Stomach (tissue), 19 donors: ENCODE measurements at places on chromosomes 3 and 15. TPM values are rescaled to one million over a fixed set of nuclear protein-coding genes. Genes with fewer than 3 reads are reported as not detected.

GRCh38 chr3:39637807-39638206, 170.3 kb downstream of the MOBP start:
- DNase-seq, result peak; percentile 11

DNA sequence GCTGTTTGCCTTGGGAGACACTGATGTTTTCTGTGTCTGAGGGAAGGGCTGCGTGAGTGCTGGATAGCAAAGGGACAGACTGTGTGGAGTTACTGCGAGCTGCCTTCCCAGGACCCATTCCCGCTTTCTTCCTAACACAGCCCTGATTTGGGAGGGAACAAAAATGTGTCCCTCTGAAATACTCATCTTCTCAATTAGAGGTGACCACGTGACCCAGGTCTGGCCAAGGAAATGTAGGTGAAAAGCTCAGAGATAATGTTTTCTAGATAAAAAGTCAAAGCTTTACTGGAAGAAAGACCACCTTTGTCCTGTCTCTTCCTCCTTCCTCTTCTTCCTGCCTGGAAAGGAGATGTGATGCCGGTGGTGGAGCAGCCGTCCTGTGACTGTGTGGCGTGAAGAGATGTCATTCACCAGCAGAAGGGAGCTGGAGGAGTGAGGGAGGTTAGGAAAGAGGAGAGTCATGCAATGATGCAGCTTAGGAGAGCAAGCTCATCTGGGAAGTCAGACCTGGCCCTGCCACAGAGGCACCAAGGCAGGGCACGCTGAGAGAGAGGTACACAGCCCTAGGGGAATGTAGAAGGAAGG, 105.6 kb downstream of the CHSY1 start:
- DNase-seq, result no peak

DNA sequence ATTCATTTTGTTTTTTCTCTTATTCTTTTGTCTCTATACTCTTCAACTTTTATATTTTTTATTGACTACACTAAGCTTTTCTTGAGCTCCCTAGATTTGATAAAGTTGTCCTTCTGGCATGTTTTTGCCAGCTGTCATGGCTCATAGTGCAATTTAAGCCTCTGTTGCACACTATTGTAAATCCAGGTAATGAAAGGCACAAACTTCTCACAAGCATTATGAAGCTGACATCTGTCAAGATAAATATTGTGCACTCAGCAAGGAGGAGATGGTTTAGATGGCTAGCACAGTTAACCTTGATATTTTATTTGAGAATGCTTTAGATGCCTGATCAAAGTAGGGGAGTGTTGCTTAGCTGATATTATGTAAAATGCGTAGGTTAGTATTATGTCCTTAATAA, 1280.9 kb downstream of the NSUN3 start:
- DNase-seq, result no peak

DNA sequence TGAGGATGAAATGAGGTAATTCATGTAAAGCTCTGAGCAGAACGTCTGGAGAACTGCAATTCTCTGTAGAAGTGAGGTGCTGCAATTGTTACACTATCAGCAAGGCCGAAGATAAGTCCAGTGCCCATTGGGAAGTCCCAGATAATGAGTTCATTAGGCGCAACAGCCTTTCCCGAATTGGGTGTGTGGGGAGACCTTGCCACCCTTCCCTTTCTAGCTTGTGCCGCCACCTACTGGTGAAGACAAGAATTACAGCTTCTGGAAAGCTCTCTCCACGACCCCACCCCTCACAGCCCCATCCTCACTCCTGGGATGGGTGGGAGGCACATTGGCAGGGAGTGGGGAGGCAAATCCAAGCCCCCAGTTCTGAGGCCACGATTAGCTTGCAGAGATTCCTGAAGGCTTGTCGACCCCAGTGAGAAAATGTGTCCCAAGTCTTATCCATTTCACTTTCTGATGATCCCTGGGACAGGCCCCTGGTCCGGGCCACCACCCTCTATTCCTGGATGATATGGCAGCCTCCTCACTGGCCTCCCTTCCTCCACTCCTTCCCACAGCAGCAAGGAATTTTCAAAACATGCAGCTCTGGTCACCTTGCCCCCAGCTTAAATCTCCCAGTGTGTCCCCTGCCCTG, 36.4 kb downstream of the FAM3D start:
- peak; percentile 85 for DNase-seq

GRCh38 chr3:30597131-30597768, 9.2 kb upstream of the TGFBR2 start:
- peak; percentile 88 for DNase-seq

- DNase-seq, result no peak
Measured at GRCh38 chr15:87224404-87224803, 1032.1 kb downstream of the NTRK3 start.

- DNase-seq, result no peak
Measured at GRCh38 chr15:23566651-23567050, 1.2 kb downstream of the MKRN3 start.

GRCh38 chr3:66253790-66254620, 33.2 kb downstream of the SLC25A26 start:
- peak; percentile 68 for DNase-seq

DNA sequence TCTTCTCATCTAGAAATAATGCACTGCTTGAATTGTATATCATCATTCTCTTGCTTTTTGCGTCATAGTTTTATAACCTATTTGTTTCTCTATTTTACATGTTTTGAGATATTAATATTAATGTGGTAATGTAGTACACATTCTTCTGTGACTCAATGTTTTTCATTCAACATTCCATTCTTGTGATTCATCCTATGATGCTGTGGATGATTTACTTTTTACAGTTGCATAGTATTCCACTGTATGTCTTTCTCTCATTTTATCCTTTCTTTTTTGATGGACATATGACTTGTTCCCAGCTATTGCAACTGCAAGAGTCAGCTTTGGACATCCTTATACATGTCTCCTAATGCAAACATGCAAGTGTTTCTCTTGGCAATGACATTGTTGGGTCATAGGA, 20.6 kb upstream of the VEPH1 start:
- DNase-seq, result no peak

DNA sequence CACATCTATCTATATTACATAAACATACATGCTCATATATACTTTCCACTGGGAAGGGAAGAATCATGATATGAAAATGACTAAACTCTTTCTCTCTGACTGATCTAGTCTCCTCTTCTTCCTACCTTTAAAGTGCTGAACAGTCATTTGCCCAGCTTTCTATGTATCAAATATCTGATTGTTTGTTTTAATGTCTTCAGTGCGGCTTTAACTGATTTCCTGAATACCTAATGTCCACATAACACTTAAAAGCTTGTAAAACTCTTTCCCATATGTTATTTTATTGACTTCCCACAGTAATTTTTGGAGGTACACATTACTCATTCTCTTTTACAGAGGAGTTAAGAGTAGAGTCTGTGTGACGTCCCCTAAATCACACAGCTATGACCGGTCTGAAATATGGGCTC, 28.2 kb downstream of the CPOX start:
- no peak for DNase-seq

- DNase-seq, result no peak
Measured at GRCh38 chr3:48141604-48142137, 46.5 kb downstream of the CDC25A start.

GRCh38 chr3:32078085-32078634, 28.3 kb upstream of the GPD1L start:
- no peak for DNase-seq

GRCh38 chr3:51680663-51681230, 9.7 kb downstream of the TEX264 start:
- DNase-seq, result no peak

Gene H1-8
- not detected for total RNA-seq

GRCh38 chr15:79071901-79072300, 18.7 kb downstream of the RASGRF1 start:
- peak; percentile 73 for DNase-seq

Gene SMCO1
- not detected for total RNA-seq

Gene CAMK2N2
- not detected for total RNA-seq

DNA sequence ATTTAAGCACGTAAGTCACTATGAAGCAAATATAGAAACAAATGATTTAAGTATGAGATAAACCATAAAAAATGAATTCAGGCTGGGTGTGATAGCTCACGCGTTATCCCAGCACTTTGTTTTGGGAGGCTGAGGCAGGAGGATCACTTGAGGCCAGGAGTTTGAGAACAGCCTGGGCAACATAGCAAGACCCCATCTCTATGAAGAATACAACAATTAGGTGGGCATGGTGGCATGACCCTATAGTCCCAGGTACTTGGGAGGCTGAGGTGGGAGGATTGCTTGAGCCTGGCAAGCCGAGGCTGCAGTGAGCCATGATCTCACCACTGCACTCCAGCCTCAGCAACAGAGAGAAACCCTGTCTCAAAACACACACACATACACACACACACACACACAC, 34.2 kb downstream of the TMCC1 start:
- DNase-seq, result no peak

DNA sequence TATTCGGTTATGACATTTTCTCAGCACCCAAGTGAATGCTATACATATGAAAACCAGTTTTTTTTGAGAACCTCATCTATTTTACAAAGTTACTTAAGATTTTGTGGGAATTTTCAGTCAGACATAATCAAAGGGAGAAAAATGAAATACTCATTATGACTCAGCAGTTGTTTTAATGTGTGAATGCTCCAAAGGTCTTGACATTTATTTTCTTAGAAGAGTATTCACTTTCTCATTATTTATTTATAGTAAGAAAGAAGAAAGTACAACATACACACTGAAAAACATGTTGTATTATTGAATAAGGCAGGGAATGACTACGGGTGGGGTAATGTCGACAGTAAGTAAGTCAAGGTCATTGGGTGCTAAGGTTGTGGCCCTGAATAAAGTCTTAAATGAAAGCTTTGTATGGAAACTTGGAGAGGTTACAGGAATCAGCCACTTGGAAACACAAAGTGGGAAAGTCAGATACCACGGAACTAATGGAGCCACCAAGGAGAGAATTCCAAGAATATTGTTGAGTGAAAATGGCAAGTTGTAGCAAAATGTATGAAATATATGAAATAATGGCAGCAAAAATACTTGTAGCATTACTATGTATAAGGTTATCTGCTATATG, 844.5 kb downstream of the TBL1XR1 start:
- no peak for DNase-seq

- DNase-seq, result no peak
Measured at GRCh38 chr3:112411425-112411824, 78.5 kb downstream of the CD200 start.

Gene ZWILCH
- 46.7 TPM for total RNA-seq

GRCh38 chr3:156535162-156535627, 19.7 kb downstream of the SSR3 start:
- peak; percentile 92 for DNase-seq

DNA sequence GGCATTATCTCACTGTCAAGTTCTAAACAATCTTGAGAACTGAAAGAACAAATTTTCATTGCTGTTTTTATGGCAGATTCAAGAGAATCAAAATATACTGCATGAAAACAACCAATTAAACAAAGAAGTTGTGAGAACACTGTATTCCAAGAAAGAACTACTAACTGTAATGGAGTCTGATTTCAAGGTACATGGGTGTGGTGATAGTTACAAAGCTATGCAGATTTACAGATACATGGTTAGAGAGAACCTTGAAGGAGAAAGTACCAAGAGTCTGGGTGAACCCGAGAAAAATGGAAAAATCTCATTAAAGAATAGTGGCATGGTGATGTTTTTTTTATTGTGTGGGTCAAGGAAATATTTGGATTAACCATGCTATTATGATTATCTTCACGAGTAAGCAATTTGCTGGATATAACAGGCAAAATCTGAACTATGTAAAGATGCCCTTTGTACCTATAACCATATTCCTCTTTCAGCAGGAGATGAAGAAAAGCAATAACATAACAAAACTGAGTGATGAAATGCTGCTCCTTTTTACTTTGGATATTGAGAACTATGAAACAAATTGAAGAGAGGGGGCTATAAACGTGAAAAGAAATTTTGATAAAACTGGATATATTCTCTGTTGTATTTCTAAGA, 100.4 kb downstream of the PLSCR2 start:
- DNase-seq, result no peak

GRCh38 chr3:122890720-122891220, 95.9 kb downstream of the SLC49A4 start:
- no peak for DNase-seq

Gene CSTA
- total RNA-seq, result not detected

Gene LMLN
- 13.8 TPM for total RNA-seq

DNA sequence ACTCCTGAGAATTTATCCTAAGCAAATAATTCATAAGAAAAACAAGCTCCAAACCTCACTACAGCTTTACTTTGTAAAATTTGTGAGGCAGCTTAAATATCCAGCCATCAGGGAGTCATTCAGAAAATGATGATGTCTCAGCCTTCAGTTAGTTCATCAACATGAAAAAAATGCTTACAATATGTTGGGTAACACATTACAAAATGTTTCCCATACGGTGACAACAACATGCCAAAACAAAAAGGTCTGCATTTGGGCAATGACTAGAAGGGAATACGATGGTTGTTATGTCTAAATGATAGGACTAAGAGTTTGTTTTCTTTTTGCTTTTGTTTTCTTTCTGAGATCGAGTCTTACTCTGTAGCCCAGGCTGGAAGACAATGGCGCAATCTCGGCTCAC, 47.0 kb upstream of the CFAP161 start:
- no peak for DNase-seq

Gene ILDR1
- 0.18 TPM for total RNA-seq

DNA sequence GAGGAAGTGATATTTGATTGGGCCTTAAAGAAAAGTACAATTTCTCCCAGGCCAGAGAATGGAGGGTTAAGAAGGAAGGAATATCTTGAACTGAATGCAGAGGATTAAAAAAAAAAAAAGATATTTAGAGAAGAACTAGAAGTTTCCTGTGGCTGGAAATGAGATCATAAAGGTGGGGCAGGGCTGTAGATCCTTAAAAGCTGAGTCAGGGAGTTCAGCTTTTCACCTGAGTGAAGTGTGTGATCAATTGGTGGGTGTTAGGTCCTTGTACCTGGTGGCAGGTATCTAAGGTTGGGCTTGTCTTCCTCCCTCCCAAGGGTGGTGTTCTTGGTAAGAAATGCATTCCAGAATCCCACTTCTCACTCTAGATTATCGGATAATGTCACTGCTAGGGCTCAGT, 11.8 kb downstream of the CEMIP start:
- no peak for DNase-seq

Gene OIP5
- total RNA-seq, result not detected

GRCh38 chr3:76369170-76369569, 583.8 kb upstream of the ZNF717 start:
- no peak for DNase-seq

GRCh38 chr3:136152176-136152843, 43.8 kb downstream of the MSL2 start:
- no peak for DNase-seq

Gene GXYLT2
- total RNA-seq, result 18.8 TPM

DNA sequence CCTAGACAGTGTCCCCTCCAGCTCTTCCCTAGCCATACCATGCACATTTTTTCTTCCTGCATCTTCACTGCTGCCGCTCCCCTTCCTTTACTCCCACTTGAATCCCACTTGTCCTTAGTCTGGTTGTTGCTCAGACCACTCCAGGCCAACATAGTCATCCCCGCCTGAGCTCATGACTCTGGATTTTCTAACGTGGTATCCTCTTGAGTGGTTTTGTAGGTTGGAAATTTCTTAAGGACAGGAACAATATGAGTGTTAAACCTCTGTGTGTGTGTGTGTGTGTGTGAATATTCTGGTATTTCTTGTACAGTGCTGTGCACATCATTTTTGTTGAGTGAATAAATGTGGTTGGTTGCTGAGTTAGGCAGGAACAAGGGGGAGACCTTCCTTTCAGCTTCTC, 3.1 kb downstream of the BAHD1 start:
- no peak for DNase-seq
